ENCODE measurements at places on chromosomes 1 and 21.

- DNase-seq, result peak; percentile 16
Measured at GRCh38 chr1:202112859-202113689, 9.6 kb upstream of the GPR37L1 start.

- DNase-seq, result no peak
Measured at GRCh38 chr1:53449693-53450092, 9.5 kb upstream of the DMRTB1 start.

- no peak for DNase-seq
Measured at GRCh38 chr1:154492115-154492514, 9.9 kb upstream of the TDRD10 start.

DNA sequence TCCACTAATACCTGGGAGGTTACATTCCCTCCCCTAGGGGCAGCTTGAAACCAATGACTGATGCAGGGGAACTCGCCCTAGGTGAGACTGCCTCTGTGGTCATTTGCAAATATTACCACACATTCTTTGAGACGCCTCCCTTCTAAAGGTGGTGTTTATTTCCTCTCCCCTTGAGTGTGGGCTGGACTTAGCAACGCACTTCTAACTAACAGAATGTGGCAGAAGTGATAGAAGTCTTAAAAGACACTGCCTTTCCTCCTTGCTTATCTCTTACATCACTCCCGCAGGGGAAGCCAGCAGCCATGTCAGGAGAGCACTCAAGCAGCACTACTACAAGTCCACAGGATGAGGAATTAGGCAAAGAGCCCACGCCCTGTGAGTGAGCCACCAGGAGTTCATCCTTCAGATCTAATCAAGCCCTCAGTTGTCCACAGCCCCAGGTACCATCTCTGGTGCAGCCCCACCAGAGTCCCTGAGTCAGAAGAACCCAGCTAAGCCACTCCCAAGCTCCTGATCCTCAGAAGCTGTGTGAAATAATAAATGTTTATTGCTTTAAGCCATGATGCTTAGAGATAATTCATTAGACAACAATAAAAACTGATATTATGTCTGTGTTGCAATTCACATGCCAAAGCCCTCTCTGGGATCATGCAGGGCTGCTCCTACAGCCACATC lies 14.8 kb upstream of the MATN1 start:
- no peak for DNase-seq

- peak; percentile 64 for DNase-seq
Measured at GRCh38 chr1:116693759-116694480, 26.4 kb upstream of the IGSF3 start.

DNA sequence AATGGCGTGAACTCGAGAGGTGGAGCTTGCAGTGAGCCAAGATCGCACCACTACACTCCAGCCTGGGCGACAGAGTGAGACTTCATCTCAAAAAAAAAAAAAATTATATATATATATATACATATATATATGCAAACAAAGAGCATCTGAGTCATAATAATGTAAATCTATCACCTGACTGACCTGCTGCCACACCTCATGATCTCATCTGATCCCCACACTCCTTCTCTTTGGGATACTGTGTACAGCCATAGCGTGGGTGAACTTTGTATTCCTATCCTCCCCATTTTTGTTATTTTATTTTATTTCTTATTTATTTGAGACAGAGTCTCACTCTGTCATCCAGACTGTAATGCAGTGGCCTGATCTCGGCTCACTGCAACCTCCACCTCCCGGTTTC lies 2.6 kb upstream of the HDAC1 start:
- no peak for DNase-seq

GRCh38 chr1:156337052-156337887 lies 822 bp downstream of the CCT3 start:
- DNase-seq, result peak; percentile 31

DNA sequence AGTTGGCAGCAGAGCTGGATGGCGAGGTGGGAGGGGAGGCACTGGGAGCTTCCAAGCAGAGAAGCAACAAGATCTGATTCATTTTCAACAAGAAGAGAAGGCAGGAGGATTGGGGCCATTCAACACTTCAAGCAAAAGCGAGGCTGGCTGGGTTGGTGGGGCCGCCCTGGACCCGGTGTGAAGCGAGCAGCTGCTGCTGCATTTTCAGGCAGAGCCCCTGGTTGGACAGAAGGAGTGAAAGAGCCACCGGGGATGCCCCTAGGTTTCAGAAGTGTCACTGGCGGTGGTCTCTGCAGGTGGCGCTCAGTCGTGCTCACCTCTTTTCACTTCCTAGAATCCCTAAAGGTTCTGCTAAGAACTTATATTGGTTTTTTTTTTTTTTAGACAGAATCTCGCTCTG lies 18.0 kb downstream of the SLC2A7 start:
- no peak for DNase-seq

DNA sequence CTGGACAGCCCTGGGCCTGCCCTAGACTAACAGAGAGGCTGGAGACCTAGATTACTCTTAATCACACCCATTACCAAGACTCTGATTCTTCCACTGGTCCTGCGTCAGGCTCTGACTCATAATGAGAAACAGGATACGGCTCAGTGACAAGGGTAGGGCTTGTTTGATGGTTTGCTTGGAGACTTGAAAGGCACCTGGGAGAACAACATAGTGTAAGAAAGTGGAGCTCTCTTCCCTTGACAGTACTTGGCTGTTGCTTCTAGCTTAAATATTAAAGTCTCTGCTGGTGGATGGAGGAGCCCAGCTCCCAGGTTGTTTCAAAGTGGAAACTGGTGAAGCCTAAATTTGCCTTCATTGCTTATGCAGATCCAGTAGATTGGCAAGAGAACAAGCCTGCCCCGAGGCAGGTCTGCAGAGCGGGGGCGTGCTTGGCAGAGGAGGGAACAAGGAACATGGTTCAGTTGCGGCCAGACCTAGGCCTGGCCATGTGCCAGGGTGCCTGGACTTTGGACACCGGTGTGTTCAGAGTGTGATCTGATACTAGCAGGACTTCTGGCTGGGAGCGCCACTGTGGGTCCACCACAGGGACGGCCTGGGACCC lies 480.6 kb downstream of the CAMTA1 start:
- DNase-seq, result no peak

DNA sequence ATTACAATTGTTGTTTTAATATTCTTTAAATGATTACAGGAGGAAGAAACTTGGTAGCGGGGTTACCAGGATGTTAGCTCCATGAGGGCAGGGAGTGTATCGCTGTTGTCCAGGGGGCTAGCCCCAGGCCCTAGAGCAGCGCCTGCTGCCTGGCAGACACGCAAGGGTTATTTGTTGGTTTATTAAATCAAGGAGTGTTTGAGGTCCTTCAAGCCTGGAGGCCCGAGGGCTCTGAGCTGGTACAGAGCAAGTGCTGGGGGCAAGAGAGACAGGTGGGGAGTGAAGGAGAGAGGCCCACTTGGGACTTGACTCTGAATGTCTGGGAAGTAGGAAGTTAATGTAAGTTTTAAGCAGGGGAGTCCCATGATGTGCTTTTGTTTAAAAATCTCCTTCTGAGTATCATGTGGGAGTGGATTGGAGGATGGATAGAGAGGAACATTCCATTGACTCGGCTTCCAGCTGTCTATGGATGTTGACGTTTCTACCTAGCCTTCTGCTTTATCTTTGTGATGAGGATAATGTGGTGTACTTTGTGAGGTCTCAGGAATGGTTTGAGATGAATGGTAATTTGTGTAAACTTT lies 8.7 kb downstream of the ITSN1 start:
- no peak for DNase-seq

- DNase-seq, result no peak
Measured at GRCh38 chr1:230301322-230301721, 124.8 kb downstream of the PGBD5 start.

- no peak for DNase-seq
Measured at GRCh38 chr1:193524021-193524420, 337.6 kb upstream of the B3GALT2 start.

DNA sequence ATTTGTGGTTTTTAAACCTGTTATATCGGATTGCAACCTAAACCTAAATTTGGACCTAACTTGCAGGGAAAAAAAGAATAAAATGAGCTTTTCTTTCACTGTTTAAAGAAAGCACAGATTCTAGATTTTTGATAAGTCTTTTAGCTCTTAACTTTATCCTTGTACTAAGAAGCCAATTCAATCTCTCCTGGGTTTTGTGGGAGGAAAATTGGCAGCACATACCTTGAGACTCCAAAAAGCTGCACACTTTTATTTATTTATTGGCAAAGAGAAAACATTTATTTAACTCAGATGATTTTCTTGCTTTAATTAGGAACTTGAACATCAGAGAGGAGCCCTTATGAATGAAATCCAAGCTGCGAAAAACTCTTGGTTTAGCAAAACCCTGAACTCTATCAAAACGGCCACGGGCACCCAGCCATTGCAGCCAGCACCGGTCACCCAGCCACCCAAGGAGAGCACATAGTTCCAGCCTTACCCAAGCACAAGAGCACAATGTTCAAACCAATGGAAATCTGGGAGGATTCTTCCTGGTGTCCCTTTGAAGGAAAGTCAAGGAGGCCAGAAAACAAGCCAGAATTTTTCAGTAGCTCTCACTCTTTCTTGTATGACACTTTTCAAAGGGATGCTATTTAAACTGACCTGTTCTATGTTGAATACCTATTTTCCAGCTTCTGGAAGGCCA lies 10.1 kb upstream of the CACYBP start:
- DNase-seq, result no peak

- DNase-seq, result peak; percentile 50
Measured at GRCh38 chr1:27773826-27774445, 917 bp downstream of the STX12 start.

- no peak for DNase-seq
Measured at GRCh38 chr1:73106931-73107330, 824.6 kb upstream of the NEGR1 start.

DNA sequence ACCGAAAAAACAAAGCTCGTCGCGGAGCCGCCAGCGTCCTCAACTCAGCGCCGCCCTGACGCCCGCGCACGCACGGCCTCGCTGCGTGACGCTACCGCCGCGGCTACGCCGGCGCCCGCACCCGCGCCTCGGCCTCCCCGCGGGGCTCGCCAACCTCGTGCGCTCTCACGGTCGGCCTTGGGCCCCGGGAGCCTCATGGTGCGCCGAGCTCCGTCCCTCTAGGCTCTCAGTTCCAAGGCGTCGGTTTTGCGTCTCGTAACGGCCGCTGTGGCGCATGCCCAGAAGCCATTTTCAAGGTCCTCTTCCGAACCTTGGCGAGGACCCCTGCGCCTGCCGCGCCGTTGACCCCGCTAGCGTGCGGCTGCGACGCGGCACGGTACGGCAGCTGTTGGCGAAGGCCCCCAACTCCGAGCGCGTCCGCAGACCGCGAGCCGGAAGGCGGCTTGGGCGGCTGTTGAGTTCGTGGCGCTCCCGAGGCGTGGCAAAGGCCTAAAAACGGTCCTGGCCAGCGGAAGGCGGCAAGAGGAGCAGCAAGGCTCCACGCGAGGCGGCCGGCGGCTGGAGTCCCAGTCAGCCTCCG lies at the start of gene HENMT1:
HENMT1 (minus strand) TSS at position 64 of the 580 bp plus-strand sequence. CDS start 1,209 bp downstream, outside the sequence.
- peak; percentile 21 for DNase-seq

- peak; percentile 30 for DNase-seq
Measured at GRCh38 chr21:45386728-45387371, 18.1 kb upstream of the COL18A1 start.

GRCh38 chr1:221667504-221667903 lies 74.4 kb downstream of the DUSP10 start:
- no peak for DNase-seq

DNA sequence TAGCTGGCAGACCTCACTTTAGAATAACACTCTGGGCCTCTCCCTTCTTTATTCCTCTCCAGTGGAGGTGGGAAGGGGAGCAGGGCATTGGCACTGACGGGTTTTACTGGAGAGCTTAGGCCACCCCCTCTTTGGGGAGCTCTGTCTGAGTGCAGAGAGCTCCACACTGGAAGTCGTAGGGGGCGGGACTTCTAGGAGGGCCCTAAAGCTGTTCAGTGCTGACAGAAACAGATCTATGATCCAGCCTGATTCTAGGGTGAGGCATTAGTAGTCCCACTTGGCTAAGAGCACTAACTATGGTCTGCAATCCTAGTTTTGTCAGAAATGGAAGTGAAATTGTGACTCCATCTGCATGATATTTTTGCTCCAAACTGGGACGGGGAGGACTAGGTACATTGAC lies 138.7 kb downstream of the MIS18A start:
- DNase-seq, result no peak

GRCh38 chr1:179083533-179083932 lies 1.7 kb downstream of the TOR3A start:
- DNase-seq, result no peak

DNA sequence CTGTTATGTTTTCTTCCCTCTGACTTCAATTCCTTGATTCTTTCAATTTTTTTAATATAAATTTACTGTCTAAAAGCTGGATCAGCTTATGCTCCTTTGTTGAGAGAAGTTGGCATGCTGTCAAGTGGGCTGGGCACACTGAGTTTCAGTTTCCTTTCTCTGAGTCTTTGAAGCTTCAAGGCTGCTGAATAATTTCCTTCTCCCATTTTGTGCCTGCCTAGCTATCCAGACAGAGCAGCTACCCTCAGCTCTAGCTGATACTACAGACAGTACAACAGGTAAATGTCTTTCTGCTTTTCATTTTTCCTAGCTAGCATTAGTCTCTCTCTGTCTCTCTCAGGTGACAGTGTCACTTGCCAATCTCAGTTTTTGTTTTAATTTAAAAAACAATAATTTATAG lies at the start of gene IFI44:
IFI44 (plus strand) TSS at position 204 of the 400 bp plus-strand sequence. CDS start 365 bp downstream, outside the sequence.
- DNase-seq, result no peak

DNA sequence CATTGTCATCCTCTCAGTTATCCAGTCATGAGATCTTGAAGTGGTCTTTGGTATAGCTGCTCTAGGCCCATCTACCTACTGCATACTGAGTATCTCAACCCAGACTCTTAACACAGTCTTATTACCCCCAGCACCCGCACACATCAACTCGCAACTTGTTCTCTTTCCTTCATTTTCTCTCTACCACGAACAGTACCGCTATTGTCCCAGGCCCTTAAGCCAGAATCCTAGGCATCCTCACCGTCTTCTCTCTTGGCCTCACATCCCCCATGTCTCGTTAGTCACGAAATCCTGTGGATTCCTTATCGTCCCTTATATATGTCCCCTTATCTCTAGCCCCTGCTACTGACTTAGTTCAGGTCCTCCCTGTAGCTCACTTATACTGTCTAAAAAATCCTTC lies 126.4 kb downstream of the TMEM53 start:
- no peak for DNase-seq

DNA sequence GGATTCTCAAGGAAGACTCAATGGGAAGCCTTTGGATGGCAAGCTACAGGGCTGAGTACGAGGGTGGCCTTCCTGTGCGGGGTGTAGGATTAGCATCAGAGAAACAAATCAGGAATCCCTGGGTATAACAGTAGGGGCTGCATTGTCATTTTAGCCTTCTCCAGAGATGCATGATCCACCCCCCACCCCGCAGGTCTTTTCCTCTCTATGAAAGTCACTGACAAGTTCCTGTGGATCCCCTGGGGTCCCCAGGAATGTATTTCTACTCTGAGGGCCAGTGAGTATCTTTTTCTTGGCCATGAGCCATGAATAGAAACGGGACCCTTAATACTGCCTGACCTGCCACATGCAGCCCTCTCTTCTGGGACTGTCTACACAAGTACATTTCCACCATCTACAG lies 473.0 kb upstream of the VAMP3 start:
- DNase-seq, result no peak

GRCh38 chr1:100037656-100037926 lies 67.8 kb downstream of the SLC35A3 start:
- DNase-seq, result no peak
